ENCODE measurements at places on chromosomes 5 and 9.
A peak's percentile ranks its signal among the peaks of the same experiment; 100 is the strongest.

- peak; percentile 66 for DNase-seq
Observed at GRCh38 chr5:88824892-88825583, 57.9 kb downstream of the MEF2C start.

GRCh38 chr9:104911032-104911607 is 16.8 kb downstream of the ABCA1 start:
- no peak for DNase-seq

DNA sequence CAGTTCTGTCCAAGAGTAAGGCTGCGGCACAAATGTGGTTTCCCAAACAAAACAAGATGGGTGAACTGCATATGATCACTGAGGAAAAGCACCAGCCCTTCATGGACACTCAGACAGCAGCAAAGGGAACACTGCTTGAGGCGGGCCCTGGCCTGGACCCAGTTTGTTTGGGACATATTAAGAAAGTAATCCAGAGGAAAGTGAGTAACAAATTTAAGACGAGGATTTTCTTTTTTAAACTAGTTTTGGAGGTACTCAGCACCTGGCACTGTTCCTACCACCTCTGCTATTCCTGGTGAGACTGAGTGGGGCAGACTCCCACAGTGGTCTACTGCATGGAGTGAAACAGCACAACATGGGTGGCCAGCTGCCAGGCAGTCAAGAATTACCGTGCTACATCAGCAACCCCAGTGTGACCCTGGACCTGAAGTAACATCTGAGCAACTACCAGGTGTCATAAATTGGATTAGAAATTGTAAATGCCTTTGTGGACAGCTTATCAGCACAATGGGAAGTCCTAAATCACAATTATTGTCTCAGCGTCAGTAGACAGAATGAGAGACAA is 28.5 kb downstream of the P4HA2 start:
- DNase-seq, result no peak

DNA sequence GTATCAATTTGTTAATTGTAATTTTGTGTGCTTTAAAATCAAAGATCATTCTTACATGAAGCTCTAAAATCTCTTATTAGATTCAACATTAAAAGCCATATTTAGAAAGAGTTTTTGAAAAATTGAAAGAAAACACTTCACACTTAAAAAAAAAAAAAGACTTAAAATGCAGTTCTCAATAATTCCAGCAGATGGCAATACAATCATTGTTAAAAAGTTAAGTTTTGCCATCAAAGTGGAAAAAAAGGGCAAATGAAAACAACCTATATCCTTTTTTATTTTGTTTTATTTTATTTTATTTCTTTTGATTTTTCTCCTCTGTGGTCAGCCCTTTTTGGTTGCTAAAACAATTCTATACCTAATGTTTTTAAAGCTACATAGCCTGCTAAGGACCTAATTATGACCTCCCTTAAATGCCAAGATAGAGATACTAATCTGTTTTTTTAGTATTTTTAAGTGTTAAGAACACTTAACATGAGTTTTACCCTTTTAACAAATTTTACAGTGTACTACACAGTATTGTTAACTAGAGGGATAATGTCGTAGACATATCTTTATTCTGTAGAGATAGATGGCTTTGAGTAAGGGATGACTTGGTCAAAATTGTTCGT is 154.2 kb upstream of the DAB2 start:
- DNase-seq, result peak; percentile 8

- no peak for DNase-seq
Observed at GRCh38 chr5:82820188-82820587, 257.0 kb downstream of the TMEM167A start.

DNA sequence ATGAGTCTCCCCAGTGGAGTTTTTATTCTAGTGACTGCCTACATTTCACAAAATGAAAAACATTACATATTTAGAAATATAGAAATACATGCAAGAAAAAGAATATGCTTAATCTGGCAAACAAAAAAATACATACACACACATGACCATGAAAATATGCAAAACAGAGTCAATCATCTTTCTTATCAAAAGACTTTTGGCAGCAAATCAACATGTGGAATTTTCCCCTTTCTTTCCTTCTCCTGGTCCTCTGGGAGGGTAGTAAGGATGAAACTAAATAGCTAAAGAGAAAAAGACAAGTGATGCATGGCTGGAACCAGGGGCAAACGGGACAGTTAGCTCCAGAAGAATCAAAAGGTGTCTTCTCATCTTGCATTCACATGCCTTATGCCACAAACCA is 69.4 kb downstream of the APBA1 start:
- DNase-seq, result no peak

DNA sequence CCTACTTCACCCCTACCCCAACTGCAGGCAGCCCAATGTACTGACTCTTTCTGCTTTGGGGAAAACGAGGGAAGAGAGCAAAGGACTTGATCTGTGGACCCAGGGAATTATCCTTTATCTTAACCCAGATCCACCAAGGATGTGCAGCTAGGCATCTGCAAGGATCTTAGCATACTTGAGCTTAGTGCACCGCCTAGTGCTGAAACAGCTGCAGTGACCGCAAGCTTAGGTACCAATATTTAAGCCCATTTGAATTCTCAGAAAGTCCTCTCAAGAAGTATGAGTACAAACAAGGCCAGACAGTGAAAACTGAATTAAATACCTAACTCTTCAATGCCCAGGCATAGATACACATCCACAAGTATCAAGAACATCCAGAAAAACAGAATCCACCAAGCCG is 576.7 kb upstream of the ADAMTS16 start:
- DNase-seq, result no peak

GRCh38 chr9:88478246-88478645 is 56.7 kb upstream of the NXNL2 start:
- DNase-seq, result no peak

GRCh38 chr9:108081112-108081511 is 591.5 kb upstream of the KLF4 start:
- DNase-seq, result no peak

DNA sequence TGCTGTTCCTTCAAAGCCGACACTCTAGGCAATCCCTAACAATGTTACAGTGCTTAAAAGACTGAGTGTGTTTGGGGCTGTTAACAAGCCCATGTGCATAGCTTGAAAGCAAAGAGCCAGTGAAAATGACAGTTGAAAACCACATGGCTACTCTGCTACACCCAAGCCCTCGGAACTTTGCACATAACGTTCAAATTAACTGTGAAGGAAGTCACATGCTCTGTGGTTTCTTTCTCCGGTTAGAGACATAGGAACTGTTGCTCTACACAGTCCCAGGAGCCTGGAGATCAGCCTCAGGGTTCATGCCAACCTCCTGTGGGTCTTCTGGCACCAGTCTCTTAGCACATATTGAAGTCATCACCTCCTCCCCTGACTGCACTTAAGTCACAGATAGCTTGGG is 51.1 kb downstream of the C9orf152 start:
- no peak for DNase-seq

DNA sequence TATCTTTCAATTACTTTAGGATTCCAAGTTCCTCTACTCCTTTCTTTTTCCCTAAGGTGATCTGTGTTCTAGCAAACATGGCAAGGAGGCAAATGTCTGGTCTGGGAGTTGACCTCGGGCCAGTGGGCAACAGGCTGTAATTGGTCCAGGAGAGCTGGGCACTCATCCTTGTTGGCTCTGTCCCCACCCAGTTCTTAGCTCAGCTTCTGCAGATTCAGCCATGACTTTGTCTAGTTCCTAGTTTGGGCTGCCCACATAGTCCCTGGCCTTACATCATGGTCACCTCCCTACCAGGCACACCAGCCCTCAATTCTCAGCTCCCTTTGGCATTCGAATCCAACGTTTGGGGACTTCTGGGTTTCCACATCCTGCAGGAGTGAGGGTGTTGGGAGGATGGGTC is 92.1 kb upstream of the DAP start:
- DNase-seq, result no peak

DNA sequence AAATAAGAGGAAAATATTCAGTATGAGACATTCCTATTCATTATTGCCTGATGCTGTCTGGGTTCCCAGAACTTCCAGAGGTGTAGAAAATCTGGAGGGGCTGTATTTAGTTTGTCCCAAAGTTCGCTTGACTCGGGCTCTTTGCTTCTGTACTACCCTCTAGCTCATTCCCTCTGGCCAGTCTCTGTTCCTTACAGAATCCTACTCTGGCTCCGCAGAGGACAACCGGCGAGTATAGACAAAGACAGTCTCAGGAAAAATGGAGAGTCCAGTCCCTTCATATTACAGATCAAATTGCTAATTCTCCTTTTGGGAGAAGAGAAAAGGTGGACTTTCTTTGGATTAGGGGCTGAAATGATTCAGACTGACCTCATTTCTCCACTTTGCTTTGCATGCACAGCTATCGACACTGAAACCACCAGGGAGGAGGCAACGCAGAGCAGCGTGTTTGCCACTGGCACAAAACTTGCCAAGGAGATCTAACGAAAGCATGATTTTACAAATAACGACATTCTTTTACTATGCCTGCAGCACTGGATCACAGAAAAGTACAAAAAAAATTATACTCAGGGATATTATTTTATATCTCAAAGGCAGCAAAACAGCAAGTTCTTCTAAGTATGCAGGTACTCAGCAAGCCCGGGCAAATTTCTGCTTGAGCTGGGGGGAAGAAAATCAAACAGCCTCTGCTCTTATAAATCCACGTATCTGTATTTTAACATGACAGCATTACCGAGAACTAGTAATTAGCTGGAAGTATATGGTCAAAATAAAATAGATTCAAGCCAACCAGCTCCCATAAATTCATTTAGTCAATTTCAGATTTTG is 279.7 kb downstream of the NPR3 start:
- no peak for DNase-seq

DNA sequence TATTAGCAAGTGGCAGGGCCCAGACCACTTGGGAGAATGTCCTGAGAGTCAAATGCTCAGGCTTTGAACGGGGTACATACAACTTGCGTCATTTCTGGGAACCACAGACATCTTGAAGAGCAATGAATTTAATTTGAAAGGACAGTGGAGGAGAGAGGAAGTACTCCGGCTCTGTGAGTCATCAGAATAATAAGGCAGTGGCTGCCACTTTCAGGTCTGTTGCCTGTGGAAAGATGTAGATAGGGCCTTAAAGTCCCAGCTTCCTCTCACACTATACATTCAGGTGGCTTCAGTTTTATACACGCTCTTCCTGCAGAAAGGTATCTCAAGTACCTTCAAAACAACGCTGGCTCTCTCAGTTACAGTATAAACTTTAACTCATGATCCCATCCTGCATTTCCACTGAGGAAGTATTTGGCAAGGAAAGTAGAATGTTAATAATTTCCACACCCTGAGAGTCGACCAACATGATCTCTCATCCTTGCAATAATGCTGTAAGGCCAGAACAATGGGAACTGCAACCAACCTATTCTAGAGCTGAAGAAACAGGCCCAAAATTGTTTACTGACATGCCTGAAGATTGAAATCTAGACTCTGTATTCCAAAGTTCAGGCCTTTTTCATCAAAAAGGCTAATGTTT is 6.8 kb upstream of the PRUNE2 start:
- DNase-seq, result peak; percentile 43

DNA sequence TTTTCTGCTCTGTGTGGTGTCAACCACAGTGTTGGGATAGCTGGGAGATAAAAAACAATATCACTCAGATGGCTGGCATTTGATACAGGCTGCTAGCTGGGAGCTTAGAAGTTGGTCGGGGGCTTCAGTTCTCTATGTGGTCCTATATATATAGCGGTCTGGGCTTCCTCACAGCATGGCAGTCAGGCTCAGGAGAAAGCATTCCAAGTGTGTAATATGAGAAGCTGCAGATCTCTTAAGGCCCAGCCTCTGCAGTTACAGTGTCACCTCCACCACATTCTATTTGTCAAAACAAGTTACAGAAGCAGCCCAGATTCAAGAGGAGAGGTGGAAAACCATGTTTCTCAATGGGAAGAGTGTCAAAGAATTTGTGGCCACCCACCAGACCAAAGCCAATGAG is 108.1 kb upstream of the NIPBL start:
- no peak for DNase-seq

DNA sequence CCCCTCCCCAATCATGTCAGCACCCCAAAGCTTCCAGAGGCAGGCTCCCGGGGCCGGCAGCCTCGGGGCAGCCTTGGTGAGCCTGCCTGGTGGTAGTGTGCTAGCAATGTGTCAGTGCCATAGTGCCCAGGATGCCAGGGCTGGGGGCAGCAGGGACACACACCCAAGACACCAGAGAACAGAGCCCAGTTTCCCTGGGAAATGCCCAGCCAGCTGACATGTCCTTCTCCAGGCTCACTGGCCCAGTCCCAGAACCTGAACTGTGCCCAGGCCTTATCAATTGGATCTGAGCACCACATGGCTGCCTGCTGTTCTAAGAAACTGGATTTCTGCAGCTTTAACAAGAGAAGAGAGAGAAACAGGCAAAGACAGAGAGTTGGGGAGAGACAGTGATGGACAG is 74.9 kb upstream of the LRRTM2 start:
- DNase-seq, result no peak

DNA sequence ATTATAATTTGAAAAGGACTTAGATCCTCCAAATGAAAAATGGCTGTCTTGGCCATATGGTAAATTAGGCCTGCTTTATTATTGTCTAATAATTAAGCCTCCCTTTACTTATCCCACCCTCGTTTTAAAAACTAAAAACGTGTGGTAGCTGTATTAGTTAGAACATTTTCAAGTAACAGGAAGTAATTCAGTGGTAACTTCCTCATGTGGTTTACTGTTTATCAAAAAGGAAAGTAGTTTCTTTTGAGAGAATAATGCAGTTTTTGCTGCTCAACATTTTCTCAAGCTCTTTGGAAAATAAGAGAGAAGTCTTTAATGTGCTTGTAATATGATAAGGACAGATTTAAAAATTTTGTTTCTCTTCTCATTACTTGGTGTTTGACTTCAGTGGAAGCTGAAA is 26.0 kb downstream of the ZCCHC7 start:
- no peak for DNase-seq

GRCh38 chr9:2053883-2054845 is 39.0 kb downstream of the SMARCA2 start:
- DNase-seq, result peak; percentile 69

GRCh38 chr9:93267681-93268505 is 84.0 kb downstream of the WNK2 start:
- no peak for DNase-seq

GRCh38 chr5:50749873-50750272 is 83.4 kb downstream of the PARP8 start:
- no peak for DNase-seq

DNA sequence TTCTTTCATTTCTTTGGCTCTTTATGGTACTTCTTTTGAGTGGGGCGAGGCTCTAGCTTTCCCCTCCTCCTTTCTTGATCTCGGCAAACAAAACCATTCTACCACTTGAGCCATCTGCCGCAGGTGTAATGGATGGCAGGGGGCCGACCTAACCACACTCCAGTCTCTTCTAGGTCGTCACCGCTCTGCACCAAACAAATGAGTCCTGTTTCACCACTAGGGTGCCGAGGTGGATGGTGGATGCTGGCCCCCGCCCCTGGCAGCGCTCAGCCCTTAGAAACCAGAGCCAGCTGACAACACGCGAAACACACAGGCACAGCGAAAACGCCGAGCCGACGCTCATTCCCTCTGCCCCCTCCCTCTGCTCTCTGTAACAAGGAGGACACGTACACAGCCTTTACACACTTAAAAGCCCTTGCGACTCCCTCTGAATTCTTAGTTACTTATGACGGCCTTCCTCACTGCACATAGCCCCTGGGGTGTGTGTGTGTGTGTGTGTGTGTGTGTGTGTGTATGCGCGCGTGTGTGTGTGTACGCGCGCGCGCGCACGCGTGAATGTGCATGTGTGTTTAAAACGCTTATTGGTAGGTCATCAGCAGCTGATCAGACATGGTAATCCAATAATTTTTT is 199.4 kb downstream of the MEF2C start:
- peak; percentile 97 for DNase-seq

All from cerebellar cortex (tissue), 1 donor.